ENCODE measurements at places on chromosomes 5 and 9.

DNA sequence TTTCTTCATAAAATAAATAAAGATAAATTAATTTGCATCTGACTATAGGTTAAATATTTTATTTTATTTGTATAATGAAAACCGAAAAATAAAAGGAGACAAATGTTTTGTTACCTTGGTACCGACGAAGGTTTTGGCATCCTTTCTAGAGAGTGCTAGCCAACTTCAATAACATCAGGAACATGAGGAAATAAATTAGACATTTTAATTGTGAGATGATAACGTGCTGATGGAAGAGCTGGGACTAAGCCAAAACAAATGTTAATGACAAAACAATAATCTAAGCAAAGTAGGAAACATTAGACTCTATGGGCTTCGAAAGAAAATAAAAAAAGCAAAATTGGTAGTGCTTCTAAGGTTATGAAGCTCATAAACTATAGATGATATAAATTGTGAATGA is 201.0 kb downstream of the IRX2 start:
- no peak for DNase-seq

GRCh38 chr5:107871023-107871422 is 200.3 kb upstream of the EFNA5 start:
- no peak for DNase-seq

DNA sequence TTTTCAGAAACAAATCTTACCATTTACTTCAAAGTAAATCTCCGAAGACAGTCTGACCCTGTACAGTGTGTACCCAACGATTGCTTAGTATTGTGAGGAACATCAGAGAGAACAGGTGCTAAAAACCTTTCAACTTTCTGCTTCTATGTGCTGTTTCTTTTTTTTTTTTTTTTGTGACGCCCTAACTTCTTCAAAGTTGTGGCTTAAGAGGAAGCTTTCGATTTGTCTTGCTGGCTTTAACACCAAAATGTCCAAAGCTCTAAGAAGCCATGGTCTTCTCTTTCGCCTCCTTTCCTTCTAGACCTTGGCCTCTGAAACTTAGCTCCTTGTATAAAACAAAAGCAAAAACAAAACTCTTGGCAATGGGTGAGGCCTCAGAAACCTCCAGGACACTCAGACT is 1.2 kb downstream of the TNFSF8 start:
- DNase-seq, result no peak

- no peak for DNase-seq
Measured at GRCh38 chr5:88269222-88269771, 652 bp upstream of the TMEM161B start.

DNA sequence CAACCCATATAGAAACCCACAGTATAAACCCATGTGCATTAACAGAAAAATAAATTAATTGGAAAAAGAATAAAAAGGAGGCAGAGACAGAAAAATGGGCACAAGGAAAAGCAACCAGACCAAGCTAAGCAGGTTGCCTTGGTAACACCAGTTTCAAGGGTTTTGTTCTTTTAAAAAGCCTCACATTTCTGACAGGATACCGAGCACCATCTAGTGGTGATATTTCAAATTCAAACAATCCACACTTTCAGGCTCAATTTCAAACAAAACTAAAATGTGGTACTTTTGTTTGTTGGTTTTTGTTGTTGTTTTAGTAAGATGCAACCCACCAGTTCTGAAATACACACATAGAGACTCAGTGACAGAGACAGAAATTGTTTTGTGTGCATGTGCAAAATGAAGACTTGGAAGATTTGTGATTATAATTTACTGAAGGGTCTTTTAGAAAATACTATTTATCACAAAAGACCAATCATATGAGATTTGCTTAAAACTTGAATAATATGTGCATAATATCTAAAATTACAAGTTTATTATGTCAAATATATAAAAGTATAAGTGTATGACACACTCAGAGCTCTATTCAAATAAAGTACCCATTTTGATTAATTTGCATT is 318.2 kb downstream of the SLCO4C1 start:
- no peak for DNase-seq

DNA sequence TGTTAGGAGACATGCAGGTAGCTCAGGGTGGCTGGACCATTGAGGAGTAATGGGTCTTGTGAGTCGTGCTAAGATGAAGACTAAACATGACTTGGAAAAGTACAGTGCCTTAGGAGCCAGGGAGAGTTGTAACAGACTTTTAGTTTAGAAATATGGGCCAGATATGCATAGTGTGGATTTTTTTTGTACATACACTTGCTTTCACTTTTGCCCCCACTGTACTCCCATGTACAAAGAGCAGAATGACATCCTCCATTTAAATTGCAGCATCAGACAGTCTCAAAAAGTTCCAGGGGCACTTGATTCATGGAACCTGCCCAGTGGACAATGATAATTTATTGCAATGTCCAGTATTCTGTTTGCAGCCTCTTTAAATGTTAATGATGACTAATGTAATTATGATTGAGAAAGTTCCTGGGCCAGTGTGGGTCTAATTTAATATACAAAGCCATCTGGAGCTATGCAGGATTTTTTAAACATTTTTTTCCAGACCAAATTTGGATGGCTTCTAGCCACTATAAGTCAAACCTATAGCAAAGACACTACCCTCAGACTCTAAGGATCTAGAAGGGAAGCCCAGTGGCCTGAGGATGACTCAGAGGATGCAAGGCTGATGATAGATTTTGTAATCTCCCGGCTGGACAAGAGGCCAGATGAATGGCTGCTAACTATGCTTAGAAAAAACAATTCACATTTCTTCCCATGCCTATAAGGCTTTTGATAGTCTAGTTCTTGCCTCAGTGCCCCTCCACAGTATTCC is 80.1 kb downstream of the TRPC7 start:
- DNase-seq, result no peak

DNA sequence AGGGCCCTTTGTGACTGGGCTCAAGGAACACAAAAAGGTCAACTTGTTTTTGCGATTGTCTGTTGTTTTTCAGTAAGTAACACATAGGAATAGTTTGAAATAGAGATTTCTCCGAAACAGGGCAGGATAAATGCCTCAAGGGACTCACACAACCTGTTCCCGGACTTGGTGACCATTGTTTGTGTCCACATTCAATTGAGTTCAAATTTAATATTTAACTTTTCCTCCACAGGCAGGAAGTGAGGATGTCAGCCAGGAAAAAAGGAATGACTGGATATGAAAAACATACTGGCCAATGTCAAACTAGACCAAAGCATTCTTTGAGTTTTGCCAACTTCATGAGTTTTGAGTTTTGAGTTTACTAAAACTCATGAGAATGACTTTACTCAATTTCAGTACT is 72.7 kb downstream of the SPATA31C2 start:
- no peak for DNase-seq

All from occipital lobe (tissue), 3 donors.